Bronchial epithelial cell (primary cell): ENCODE measurements at places on chromosomes 5 and 9.

DNA sequence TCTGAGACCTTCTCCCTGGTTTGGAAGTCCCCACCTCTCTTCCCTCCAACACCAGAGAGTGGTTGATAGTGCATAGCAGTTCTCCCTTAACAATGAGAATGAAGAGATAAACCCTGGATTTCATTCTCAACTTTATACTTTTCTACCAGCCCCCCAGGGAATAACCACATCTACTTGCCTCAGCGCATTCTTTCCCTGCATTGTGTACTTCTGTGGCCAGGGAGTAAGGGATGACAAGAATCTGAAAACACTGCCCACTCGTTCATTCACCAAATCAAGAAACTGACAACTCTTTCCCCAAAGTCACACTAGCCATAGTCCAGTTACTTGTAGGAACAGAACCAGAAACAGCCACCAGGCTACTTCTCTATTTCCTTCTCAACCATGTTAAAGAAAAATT, 46.0 kb upstream of the SPIN1 start:
- peak; percentile 13 for DNase-seq

DNA sequence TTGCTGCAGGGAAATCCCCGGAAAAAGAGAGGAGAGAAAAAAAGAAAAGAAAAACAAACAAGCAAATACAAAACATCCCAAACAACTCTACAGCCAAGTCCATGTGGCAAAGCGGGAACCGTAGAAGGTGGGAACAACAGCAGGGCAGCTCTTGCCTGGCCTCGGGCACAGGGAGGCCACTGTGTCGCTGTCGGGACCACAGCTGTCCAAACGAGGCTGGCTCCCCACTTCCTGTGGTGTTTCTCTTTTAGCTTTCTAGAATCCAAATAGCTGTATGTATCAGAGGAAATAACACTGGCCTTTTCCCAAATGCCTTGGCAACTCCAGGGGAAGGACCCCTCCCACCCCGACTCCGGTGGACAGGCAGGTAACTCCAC, 41.6 kb upstream of the EQTN start:
- no peak for DNase-seq

- DNase-seq, result no peak
Measured at GRCh38 chr5:130759061-130759460, 406.0 kb downstream of the HINT1 start.

DNA sequence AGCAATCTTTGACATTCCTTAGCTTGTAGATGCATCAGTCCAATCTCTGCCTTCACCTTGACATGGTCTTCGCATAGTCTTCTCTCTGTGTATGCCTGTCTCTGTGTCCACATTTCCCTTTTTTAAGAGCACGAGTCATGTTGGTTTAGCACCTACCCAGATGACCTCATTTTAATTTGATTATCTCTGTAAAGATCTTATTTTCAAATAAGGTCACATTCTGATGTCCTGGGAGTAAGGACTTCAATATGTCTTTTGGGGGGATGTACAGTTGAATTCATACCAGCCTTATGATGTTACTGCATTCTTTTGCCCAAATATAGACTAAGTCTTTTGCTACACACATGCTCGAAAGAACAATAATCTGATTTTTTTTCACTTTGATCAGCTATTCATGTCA, 6.9 kb downstream of the KCTD16 start:
- no peak for DNase-seq

DNA sequence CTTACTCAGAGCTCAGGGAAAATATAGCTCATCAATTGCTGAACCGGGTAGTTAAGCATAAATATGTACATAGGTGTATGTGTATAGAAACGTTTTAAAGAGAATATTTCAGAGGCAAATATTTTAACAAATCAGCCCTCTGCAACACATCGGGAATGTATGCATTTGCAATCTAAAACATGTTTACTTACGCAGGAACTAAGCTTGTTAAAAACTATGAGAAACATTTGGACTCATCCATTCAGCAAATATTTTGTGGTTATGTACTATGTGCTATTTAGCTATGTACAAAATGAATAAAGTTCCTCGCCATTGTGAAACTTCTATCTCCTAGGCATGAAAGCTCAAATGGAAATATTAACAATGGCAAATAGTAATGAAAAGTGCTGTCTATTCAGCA, 469.9 kb downstream of the ARHGEF28 start:
- DNase-seq, result peak; percentile 53

DNA sequence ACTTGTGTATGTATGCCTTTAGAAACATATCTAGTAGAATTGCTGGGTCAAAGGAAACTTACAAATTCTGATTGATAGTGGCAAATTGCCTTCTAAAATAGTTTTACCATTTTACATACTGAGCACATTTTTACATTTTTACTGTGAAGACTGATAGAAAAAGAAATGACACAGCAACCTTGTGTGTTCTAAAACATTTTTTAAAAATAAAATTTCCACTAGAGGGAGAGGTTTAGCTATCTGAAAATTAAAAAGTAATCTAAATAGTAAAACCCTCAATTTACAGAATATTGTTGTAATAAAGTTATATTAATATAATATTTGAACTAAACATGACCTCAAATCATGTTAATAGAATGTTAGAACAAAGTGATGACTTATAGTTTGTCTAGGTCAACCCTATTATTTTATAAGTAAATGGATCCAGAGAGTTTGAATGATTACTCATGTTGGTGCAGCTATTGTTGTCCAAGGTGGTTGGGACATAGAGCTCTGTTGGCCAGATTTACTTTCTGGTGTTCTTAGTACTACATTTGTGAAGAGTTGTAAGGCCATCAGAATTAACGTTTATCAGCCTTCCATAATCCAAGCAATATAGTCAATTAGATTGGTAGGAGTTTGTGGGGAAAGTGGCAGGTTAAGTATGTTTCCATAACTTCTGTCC, 17.2 kb downstream of the CENPP start:
- DNase-seq, result peak; percentile 42

DNA sequence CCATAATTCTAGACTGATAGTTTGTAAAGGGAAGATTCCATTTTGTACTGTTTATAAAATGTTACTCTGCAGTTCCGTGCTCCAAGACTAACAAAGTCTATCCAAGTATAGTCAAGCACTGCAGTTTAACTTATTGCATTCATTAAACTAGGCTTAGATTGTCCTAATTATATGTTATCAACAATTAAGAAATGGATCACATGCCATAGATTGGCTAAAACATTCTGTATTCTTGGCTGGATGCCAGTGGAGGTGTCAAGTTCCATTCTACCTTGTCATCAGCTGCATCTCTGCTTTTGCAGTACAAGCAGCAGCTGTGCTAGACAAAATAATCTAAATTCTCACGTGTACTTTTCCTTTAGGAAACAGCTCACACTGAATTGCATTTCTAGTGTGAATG, 69.4 kb upstream of the MEF2C start:
- DNase-seq, result peak; percentile 43

GRCh38 chr5:146048994-146049703, 56.2 kb downstream of the PLAC8L1 start:
- DNase-seq, result peak; percentile 68

GRCh38 chr9:6645355-6646292, at the start of gene GLDC:
Gene GLDC (minus strand): TSS chr9:6645729. CDS start chr9:6645499, 230 bp downstream.
- no peak for DNase-seq

GRCh38 chr9:120555839-120556238, 24.1 kb downstream of the CDK5RAP2 start:
- DNase-seq, result no peak

DNA sequence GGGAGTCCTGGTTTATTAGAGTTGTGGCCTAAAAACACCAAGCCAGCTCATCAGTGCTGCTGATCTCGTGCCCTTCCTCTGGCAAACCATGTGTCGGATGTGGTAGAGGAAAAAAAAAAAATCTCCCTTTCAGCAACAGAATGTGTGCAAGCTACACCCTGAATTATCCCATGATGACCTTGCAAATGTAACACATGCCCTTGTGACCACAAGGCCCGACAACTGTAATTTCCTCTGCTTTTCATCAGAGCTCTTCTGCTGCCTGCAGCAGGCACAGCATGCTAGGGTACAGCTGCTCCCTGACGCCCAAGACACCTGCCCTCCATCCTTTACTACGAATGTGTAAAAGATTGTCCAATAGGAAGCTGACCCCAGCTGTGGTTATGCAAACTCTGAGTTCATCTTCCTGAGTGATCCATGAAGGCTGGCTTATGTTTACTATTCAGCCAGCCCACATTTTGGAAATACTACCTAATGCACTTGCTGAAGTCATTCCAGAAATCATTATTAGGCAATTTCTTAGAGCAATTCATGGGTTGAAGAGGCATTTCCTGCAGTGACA, 14.6 kb upstream of the BNC2 start:
- peak; percentile 51 for DNase-seq

- DNase-seq, result no peak
Measured at GRCh38 chr9:5945112-5945511, 54.4 kb downstream of the MLANA start.

- peak; percentile 74 for DNase-seq
Measured at GRCh38 chr5:130189961-130190360, 285.7 kb downstream of the CHSY3 start.

DNA sequence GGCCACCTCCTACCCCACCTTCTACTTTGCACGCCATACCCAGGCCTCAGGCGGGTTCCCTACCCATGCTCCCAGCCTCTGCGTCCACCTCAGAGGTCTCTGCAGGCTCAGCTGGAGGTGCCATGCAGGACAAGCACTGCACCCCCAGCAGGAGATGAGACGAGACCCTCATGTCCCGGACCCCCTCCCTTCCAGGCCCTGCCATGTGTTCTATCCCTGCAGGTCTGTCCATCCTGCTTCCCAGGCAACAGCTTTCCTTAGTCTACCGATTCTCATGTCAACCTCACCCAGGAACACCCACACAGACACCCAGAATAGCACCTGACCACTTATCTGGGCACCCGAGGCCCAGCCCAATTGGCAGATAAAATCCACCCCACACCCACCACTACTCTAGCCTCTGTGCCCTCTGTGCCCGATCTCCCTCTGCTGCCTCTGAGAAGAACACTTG, 52.1 kb downstream of the SEMA4D start:
- no peak for DNase-seq

- DNase-seq, result peak; percentile 46
Measured at GRCh38 chr9:122468735-122469134, 9.0 kb downstream of the OR1J1 start.

DNA sequence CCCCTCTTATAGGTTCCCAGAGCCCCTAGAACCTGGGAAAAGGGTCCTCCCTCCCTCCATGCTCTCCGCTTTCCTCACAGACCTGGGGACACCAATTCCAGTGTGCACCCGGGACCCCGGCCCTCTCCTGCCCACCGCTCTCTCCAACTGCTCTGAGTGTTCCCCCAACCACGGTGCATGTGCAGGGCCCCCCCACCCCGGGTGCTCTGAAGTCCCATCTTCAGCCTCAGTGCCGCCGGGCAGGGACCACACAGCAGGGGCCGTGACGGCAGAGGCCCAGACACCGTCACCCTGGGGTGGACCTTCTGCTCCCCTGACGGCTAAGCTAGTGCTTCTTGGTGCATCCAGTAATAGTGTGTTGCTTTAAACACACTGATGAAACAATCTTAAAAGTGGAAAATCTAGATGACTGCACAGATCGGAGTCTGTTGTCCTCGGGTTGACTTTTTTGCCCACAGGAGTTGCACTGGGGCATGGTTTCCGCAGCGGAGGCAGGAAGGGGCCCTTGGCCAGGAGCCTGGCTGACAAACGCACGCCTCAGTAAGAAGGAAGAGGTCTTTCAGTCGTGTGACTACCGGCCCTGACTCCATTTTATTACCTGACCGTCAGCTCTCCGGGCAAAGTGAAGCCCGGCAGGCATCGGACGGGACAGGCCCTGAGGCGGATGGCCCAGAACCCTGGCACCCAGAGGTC, 36.2 kb upstream of the SLC6A3 start:
- DNase-seq, result no peak

GRCh38 chr5:155080721-155081120, 67.2 kb downstream of the KIF4B start:
- no peak for DNase-seq

DNA sequence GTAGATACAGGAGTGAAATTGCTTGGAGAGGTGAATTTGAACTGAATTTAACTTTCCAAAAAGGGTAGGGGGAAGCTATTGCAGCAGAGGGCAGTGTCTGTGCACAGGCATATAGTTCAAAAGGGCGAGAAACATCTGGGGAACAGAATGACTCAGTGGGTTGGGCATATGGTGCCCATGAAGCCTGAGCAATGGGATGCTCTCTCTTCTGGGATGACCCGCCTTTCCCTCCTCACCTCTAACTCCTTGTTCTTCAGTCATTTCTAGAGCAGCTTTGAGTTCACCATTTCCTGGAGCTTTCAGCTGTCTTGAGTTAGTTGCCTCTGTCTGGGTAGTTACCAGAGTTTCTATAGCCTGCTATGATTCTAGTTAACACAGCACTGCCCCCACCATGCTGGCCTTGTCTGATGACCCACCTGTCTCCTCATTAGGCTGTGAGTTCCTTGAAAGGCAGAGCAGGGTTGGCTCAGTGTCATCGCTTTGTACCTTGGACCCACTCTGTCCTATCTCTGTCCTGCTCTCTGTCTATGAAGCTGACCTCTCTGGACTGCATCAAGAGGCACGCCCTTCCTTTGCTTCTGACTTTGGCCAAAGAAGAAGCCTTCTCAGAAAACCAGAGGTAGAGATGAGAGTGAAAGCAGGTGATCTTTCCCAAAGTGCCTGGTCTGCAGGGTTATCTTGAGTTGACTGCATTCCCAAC, 299.6 kb upstream of the KLF4 start:
- no peak for DNase-seq

GRCh38 chr9:82247318-82247717, 258.7 kb downstream of the SPATA31D1 start:
- peak; percentile 19 for DNase-seq

DNA sequence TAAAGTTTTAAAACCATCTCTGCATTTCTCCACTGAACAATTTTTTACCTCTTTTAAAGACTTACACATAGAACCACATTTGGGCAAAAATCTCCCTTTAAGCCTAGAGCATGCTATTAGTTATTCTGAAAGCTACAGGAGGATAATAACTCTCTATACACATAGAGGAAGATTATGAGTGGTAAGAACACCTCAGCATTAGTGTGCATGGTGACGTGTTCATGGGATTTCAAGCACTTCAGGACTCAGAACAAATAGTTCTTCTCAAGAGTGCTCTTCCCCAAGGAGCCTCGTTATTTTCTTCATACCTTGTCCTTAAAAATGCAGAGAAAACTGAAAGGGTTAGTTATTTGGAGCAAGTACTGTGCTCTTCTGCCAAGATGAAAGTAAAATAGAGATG, 256.9 kb upstream of the TUSC1 start:
- DNase-seq, result peak; percentile 2

DNA sequence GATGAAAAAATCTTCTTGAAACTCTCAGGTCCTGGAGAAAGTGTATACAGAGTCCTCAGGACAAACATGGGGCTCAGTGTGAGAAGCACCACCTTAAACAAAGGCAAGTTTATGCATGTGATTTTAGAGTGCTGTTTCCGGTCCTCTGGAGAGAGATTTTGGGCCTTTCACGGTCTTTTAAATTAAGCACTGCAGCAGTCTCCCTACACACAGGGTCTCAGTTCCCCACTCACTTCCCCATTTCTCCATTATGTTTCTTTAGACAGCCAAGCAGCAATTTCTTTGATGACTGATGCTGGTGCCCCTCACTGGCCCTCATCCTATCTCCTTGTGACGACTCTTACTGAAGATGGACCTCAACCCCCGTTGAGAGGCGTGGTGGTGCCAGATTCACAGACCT, 220.2 kb upstream of the CLINT1 start:
- DNase-seq, result no peak
